ENCODE measurements at places on chromosomes 11 and 22.
A peak's percentile ranks its signal among the peaks of the same experiment; 100 is the strongest.

DNA sequence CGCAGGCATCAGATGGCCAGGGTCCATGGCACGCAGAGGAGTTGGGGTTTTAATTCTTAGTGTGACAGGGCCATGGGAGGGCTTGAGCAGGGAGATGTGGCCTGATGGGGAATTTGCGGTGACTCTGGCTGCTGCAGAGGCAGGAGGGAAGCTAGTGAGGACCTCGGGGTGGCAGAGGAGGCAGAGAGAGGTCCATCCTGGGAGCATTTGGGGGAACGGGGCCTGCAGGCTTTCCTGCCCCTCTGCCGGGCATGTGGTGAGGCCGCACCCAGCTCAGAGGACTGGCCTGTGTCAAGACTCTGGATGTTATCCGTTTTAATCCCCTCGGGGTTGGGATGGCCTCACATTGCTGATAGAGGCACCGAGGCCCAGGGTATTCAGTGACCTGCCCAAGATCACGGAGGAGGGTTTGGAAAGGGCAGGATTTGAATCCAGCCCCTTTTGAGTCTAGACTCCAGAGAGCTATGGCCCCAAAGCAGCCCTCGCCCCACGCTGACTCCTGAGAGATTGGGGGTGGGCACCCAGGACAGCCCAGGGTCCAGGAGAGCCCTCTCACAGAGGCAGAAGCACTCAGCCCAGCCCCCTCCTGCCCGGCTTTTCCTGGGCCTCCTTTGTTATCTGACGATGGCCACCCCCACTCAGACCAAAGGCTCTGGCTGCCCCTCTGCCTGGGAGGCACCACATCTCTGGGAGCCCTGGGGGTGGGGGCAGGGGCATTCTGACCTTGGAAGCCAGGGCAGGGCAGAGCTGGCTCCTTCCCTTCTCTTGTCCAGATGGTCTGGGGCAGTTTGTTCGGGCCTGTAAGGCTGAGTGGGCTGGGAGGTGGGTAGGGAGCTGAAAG, 13.9 kb downstream of the MGAT3 start:
- no peak for DNase-seq

DNA sequence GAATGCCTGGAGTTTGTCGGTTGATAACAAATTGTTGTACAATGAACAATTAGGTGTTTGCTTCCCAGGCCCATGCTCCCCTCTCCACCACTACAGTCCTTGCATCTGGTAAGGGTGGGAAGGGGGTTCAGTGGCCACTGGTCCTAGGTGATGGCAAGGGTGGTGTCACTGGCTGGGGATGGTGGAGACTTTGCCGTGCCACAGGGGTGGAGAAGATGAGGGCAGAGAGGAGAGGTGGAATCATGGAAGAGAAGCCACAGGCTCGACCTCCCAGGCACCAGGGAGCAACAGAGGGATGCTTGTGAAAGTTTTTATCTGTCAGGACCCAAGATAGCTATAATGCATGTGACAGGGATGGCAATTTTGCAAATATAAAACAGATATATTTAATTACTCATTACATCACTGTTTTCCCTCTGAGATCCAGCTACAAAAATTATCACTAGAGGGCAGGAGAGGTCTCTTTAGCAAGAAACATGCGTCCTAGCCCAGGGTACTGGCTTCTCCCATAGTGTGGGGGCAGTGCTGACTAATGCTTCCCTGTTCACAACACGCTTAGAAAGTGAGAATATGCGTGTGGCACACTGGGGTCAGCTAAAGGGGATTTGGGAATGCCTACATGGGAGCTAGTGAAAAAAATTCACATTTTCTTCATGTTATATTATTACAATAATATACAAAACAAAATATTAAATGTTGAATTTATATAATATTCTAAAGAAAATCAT, 49.0 kb upstream of the AMPD3 start:
- DNase-seq = peak; percentile 71

DNA sequence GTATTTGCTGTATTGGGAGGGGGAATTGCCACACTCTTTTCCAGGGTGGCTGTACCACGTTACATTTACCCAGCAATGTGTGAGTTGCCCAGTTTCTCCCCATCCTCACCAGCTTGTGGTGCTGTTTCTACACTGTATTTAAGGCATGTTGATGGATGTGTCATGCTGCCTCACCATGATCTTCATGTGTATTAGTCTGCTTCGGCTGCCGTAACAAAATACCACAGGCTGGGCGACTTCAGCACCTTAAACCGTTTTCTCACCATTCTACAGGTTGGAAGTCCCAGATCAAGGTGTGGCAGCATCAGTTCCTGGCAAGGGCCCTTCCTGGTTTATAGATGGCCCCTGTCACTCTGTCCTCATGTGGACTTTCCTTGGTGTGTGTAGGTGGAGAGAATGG, 169.7 kb downstream of the IGLL1 start:
- no peak for DNase-seq

- DNase-seq = no peak
These were observed 78.9 kb downstream of the SFI1 start for GRCh38 chr22:31575190-31575589.

DNA sequence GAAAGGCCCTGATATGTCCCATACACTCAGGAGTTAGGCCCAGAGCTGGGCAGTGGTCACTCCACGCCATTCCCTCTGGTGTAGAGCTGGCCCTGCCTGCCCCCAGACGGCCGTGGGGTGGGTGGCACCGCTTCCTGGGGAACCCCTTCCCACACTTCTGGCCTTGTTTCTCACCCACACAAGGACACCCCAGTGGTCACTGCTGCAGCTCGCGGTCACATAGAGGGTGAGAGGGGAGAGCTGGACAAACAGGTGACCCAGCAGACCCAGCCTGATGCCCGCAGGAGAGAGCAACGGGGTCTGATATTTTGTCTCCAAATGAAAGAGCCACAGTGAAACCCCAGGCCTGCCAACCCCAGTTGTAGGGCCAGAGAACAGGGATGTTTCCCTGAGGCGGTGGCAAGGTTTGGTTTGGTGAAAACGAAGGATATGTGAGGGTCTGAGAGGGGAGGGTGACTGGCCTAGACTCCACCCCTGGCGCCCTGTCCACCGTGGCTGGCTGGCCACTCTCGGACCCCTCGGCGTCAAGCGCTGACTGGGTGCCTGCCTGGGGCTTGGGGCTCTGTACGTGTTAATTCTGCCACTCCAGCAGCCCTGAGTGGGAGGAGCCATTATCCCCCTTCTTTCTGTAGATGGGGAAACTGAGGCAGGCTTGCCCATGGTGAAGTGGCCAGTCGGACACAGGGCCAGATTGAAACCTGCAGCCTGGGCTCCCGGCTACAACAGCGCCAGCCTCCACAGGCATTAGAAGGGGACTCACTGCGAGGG, 71.0 kb upstream of the PPARA start:
- no peak for DNase-seq

GRCh38 chr11:114017723-114018122, 41.8 kb upstream of the ZBTB16 start:
- no peak for DNase-seq

GRCh38 chr11:70471254-70471653, 72.9 kb downstream of the CTTN start:
- DNase-seq = peak; percentile 83

DNA sequence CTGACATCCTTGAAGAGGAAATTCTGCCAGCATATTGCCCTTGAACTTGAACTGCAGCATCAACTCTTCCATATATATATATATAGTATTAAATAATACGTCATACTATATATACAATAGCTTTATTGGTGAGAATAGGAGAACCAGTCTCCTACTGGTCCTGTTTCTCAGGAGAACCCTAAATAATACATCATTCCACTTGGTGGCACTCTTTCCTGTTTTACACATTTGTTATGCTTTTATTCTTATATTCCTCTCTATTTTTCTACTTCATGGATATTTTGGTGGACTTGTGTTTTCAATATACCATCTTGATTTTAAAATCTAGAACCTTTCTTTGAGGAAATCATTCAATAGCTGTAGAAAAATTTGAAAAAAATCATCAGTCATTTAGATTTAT, 193.3 kb downstream of the TRPC6 start:
- DNase-seq = no peak

DNA sequence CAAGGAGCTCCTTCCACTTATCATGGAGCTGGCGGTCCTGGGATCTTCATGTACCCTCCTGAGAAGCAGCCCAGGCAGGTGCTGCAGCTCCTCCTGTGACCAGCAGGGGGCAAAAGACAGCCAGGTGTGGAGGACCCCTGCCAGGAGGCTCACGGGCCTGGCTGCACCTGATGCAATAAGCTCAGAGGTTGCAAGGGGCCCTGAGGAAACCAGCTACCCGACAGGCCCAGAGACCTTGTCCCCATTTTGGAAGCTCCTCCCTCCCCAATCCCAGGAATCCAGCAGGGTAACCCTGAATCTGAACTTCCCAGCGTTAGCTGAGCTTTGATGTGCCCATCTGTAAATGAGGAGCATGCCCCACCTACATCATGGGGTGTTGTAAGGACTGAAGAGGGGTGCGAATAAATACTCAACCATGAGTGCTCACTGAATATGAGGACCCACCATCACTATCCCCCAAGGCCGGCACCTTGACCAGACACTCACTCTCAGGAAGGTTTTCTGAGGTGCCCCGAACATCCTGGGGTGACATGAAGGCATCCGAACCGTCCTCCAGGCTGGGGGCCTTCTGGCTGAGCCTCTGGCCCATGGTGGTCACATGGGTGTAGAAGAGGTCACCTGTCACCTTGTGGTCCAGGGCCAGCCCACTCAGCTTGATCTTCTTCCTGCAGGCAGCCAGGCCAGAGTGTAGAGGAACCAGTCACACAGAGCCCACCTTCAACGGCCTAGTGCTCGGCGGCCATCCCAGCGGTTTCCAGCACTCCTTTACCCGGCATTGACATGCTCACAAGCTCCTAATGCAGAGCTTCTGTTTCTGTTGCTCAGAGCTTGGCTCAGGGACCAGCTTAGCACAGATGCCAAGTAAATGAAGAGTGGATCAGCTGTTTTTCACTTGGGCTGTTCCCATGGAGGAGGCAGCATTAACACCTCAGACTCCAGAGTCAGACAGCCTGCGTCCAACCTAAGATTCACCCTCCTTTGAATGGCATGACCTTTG, 21.7 kb downstream of the SLC43A1 start:
- DNase-seq = peak; percentile 99

DNA sequence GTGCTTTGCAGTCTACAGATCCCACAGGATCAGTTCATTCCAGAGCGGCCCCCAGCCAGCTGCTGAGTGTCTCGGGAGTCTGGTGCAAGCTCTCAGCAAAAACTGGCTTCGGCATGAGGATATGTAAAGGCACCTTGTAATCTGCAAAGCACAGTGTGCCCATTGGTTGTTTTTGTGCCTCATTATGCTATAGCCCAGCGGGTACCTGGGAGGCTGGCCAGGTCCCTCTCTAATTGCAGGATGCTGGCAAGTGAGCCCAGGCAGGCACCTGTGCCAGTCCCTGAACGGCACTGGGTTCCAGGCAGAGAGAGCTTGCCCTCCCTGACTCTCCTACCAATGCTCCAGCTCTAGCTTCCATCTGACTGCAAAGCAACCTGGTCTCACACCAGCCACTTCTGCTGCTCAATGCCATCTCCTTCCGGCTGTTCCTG, 128.7 kb downstream of the DSCAML1 start:
- DNase-seq = no peak

- DNase-seq = no peak
These were observed 38.4 kb downstream of the DYNC2H1 start for GRCh38 chr11:103147627-103148026.

- DNase-seq = no peak
These were observed 609.8 kb downstream of the NTM start for GRCh38 chr11:131980199-131980598.

DNA sequence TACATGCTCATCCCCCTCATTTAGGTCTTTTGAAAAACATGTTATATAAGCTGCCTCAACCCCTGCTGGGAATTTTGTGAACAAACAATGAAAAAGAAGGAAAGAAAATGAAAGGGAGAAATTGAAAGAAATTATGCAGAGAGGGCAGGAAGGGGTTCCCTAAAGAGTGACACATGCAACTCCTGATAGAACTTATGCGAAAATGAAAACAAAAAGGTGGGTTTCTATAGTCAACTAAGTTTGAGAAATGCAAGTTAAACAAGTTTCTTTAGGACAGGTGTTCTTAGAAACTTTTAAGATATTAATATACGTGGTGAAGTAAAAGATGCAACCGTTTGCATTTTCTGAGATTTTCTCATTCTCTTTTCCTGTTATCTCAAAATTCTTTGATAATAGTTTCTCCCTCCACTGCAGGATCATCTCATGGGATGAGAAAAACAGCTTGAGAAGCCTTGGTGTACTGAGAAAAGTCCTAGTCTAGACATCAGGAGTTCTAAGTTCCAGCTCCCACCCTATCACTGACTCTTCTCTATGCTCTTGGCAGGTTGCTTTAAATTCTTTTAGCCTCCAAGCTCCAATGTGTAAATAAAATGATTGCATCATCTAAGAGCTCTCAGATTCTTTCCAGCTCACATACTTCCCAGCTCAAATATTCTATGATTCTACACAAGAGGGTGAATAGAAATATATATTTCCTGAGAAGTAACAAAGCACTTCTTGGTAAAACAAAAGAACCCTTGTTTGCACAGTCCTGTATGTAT, 109.2 kb downstream of the FAM76B start:
- DNase-seq = no peak

DNA sequence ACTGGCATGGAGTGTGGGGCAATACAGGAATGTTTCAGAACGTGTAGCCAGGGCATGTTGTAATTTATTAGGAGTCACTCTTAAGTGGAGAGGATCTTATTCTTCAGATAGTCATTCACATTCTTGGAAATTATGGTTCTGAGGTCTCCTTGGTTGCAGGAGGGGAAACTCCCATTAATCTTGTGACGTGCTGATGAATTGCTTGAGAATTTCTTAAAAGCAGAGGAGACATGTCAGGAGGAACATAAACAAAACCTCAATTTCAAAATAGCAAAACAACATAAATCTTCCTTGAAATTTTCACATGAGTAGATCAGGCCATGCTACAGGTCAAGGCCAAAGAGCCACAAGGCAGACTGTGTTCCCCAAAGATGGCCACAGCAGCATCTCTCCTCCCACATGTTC, 50.4 kb downstream of the ADM start:
- no peak for DNase-seq

GRCh38 chr11:5226732-5227310, at the start of gene HBB:
Gene HBB (minus strand): TSS chr11:5227071. CDS start chr11:5227021, 50 bp downstream.
- no peak for DNase-seq

- no peak for DNase-seq
These were observed 2.3 kb downstream of the ACY3 start for GRCh38 chr11:67648140-67648795.

GRCh38 chr22:24384131-24384530, 43.3 kb upstream of the ADORA2A start:
- no peak for DNase-seq

- DNase-seq = no peak
These were observed 35.5 kb upstream of the CD82 start for GRCh38 chr11:44529895-44530412.

GRCh38 chr22:40027191-40028097, 32.7 kb downstream of the FAM83F start:
- no peak for DNase-seq

DNA sequence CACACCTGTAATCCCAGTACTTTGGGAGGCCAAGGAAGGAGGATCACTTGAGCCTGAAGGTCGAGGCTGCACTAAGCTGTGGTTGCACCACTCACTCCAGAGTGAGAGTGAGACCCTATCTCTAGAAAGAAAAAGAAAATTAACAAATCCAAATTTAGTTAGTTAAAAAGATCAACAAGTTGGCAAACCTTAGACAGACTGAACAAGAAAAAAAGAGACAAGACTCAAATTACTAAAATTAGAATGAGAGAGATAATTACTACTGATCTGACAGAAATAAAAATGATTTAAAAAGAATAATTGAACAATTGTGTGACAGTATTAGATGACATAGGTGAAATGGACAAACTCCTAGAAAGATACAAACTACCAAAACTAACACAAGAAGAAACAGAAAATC, 13.6 kb downstream of the CHEK2 start:
- DNase-seq = no peak

- DNase-seq = peak; percentile 12
These were observed 804 bp downstream of the APIP start for GRCh38 chr11:34915136-34916014.

- no peak for DNase-seq
These were observed 37.5 kb downstream of the MPPED1 start for GRCh38 chr22:43449205-43449830.
